ENCODE measurements at places on chromosomes 4 and X. TPM values are rescaled to one million over a fixed set of nuclear protein-coding genes. Genes with fewer than 3 reads are reported as not detected.

The ABCB7 gene
- total RNA-seq, result 9.6 TPM

The ATP11C gene
- total RNA-seq, result 2.6 TPM

The TRIML2 gene
- not detected for total RNA-seq

The GCNA gene
- total RNA-seq, result 1.0 TPM

The PDHA2 gene
- total RNA-seq, result not detected

The ESX1 gene
- total RNA-seq, result not detected

The FAM236B gene
- total RNA-seq, result not detected

The SPANXB1 gene
- not detected for total RNA-seq

The STPG2 gene
- total RNA-seq, result 0.88 TPM

The XK gene
- total RNA-seq, result 3.7 TPM

The ASB9 gene
- 7.8 TPM for total RNA-seq

The BEX5 gene
- total RNA-seq, result 7.8 TPM

The EPGN gene
- not detected for total RNA-seq

The SYTL5 gene
- 1.2 TPM for total RNA-seq

The CSAG2 gene
- not detected for total RNA-seq

The FAM47C gene
- not detected for total RNA-seq

The PLXNB3 gene
- 4.5 TPM for total RNA-seq

The ARMCX6 gene
- 33.0 TPM for total RNA-seq

The SSX3 gene
- not detected for total RNA-seq

The MAMLD1 gene
- total RNA-seq, result 3.1 TPM

The COX7B2 gene
- total RNA-seq, result not detected

The SLITRK2 gene
- 0.67 TPM for total RNA-seq

The NRK gene
- total RNA-seq, result 0.40 TPM

The LNX1 gene
- total RNA-seq, result 16.9 TPM

The SMIM10L2A gene
- total RNA-seq, result 2.3 TPM

The NUP62CL gene
- 4.2 TPM for total RNA-seq

The GAGE12J gene
- total RNA-seq, result not detected

The CPZ gene
- total RNA-seq, result 0.20 TPM

The LRBA gene
- total RNA-seq, result 29.1 TPM

The PAK3 gene
- total RNA-seq, result 19.4 TPM

The GPR143 gene
- 0.81 TPM for total RNA-seq

The MYOZ2 gene
- 0.43 TPM for total RNA-seq

The MAPK10 gene
- total RNA-seq, result 10.0 TPM

The TMPRSS11F gene
- not detected for total RNA-seq

The GPR50 gene
- total RNA-seq, result not detected

The MAD2L1 gene
- 1.2 TPM for total RNA-seq

The ARAP2 gene
- total RNA-seq, result 14.3 TPM

The FRG1 gene
- 11.7 TPM for total RNA-seq

The FRMPD4 gene
- total RNA-seq, result 0.04 TPM

The SPANXN5 gene
- not detected for total RNA-seq

The TLR8 gene
- total RNA-seq, result 0.05 TPM

The ARHGAP6 gene
- 1.2 TPM for total RNA-seq

The FOXR2 gene
- not detected for total RNA-seq

The TSPAN7 gene
- total RNA-seq, result 6.3 TPM

The KDR gene
- total RNA-seq, result 6.4 TPM

The ZNF185 gene
- 2.6 TPM for total RNA-seq

Data from pancreas (tissue), 10 donors.